ENCODE measurements at places on chromosomes 3 and 15.

- DNase-seq: no peak
Observed at GRCh38 chr3:127536830-127537812, 53.4 kb downstream of the TPRA1 start.

- no peak for DNase-seq
Observed at GRCh38 chr3:105868431-105868741, 426 bp downstream of the CBLB start.

DNA sequence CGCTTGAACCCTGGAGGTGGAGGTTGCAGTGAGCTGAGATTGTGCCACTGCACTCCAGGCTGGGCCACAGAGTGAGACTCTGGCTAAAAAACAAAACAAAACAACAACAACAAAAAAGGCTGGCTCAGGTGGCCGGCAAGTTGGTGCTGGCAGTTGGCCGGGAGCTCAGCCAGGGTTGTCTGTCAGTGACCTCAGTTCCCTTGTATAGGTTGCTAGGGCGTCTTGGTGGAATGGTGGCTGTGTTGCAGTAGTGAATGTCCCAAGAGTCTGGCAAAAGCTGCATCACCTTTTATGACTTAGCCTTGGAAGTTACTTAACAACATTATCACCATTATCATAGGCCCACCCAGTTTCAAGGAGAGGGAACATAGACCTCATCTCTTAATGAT, 40.6 kb downstream of the ASB7 start:
- DNase-seq: no peak

GRCh38 chr15:64110950-64111678, 15.3 kb downstream of the SNX1 start:
- DNase-seq: no peak

DNA sequence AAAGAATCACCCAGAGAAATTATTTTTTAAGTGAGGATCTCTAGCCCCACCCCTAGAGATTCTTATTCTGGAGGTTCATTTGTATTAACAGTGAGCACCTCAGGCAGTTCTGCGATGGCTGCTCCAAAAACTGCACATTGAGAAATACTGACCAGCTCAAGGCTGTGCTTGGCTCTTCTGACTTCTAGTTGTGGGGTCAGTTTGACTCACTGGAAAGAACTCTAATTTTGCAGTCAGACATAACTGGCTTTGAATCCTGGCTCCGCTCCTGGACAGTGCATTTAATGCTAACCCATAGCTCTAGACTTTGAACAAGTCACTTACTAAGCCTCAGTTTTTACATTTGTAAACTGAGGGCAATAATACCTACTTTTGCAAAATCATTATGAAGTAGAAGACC, 123.6 kb upstream of the SKOR1 start:
- no peak for DNase-seq

DNA sequence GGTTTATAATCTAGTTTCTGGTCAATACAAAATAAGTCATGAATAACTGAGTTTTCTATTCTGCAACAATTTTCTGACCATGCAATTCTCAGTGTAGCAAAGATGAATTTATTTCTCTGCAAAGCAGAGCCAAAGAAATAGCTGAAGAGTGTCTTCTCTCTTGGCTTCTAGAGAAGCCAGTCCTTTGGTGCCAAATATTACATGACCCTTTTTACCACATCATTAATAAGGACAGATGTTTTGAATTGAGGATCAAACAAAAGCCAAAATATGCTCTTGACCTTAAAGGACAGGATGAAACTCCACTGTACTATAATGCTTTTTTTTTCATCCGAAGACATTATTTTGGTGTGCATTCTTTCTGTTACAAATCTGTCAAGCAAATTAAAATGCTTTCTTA, 40.2 kb upstream of the OSTN start:
- no peak for DNase-seq

GRCh38 chr15:61038387-61038786, 190.7 kb downstream of the RORA start:
- no peak for DNase-seq

- no peak for DNase-seq
Observed at GRCh38 chr15:73628976-73629797, 4.0 kb downstream of the NPTN start.

DNA sequence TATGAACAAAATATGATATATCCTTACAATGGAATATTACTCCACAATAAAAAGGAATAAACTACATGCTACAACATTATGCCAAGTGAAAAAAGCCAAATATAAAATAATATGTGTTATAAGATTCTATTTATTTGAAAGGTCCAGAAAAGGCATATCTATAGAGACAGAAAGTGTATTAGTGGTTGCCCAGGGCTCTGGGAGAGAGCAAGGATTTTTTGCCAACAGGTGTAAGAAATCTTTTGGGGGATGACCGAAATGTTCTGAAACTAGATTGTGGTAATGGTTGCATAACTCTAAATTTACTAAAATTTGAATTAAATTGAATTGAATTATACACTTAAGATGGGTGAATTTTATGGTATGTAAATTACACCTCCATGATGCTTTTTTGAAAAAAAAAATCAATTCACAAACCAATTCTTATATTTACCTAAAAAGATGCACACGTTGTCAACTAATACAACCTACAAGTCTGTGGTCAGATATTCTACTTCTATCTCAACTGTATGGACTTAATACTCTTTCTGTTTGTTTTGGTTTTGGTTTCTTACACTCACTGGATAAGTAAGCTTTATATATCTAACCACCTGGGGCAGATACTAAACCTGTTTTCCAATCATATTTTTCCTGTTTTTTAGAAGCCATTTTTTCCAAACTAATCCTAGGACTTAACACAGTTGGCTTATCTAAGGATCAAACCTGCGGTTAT, 75.8 kb downstream of the FBN1 start:
- DNase-seq: no peak

- no peak for DNase-seq
Observed at GRCh38 chr3:173785004-173785403, 387.5 kb downstream of the NLGN1 start.

- DNase-seq: no peak
Observed at GRCh38 chr15:80500021-80500420, 95.8 kb downstream of the ARNT2 start.

GRCh38 chr3:127760791-127761440, 61.4 kb downstream of the MGLL start:
- DNase-seq: no peak

DNA sequence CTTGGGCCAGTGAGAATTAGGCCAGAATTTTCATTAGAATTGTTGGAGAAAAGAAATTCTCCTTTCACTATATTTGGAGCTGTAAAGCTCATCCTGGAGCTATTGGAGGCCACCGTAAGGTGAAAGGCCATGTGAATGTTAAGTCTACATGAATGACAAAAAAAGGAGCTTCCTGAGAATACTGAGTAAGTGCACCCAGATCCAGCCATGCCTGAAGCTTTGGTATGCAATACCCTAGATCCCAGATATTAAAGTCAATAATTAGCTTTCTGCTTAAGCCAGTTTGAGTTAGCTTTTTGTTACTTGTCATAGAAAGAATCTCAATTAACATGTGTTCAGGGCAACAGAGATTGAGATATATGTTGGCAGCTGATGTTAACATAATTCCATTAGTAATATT, 172.4 kb downstream of the NR1D2 start:
- no peak for DNase-seq

- DNase-seq: no peak
Observed at GRCh38 chr3:196220587-196220986, 4.3 kb downstream of the SLC51A start.

- no peak for DNase-seq
Observed at GRCh38 chr3:138397983-138398382, 36.4 kb upstream of the ESYT3 start.

- no peak for DNase-seq
Observed at GRCh38 chr3:169323578-169324451, 339.7 kb downstream of the MECOM start.

- DNase-seq: no peak
Observed at GRCh38 chr3:71372241-71372768, 211.2 kb downstream of the FOXP1 start.

GRCh38 chr3:101817992-101818391, 31.3 kb upstream of the NFKBIZ start:
- no peak for DNase-seq
